ENCODE measurements at places on chromosomes 3 and 15.

- no peak for DNase-seq
These were observed 7.4 kb downstream of the GOLM2 start for GRCh38 chr15:44295750-44296431.

GRCh38 chr15:40244961-40245523 lies 6.2 kb downstream of the PAK6 start:
- no peak for DNase-seq

GRCh38 chr15:101171954-101172353 lies 79.9 kb downstream of the CHSY1 start:
- DNase-seq: no peak

DNA sequence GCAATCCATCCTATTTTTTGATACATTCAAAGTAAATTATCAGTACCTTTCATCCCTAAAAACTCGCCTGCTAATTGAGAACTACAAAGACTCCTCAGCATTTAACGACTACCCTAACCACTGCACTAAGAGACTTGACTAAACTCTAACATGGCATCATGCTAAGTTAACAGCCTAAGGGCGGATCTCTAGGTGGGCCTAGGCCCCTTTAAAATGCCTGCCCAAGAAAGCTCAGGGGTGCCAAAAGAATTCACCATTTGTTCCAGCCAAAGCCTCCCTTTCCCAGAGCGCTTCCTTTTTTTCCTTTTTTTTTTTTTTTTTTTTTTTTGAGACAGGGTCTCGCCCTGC lies 568 bp upstream of the NEK4 start:
- no peak for DNase-seq

- DNase-seq: no peak
These were observed 385.5 kb downstream of the IL20RB start for GRCh38 chr3:137343283-137343682.

DNA sequence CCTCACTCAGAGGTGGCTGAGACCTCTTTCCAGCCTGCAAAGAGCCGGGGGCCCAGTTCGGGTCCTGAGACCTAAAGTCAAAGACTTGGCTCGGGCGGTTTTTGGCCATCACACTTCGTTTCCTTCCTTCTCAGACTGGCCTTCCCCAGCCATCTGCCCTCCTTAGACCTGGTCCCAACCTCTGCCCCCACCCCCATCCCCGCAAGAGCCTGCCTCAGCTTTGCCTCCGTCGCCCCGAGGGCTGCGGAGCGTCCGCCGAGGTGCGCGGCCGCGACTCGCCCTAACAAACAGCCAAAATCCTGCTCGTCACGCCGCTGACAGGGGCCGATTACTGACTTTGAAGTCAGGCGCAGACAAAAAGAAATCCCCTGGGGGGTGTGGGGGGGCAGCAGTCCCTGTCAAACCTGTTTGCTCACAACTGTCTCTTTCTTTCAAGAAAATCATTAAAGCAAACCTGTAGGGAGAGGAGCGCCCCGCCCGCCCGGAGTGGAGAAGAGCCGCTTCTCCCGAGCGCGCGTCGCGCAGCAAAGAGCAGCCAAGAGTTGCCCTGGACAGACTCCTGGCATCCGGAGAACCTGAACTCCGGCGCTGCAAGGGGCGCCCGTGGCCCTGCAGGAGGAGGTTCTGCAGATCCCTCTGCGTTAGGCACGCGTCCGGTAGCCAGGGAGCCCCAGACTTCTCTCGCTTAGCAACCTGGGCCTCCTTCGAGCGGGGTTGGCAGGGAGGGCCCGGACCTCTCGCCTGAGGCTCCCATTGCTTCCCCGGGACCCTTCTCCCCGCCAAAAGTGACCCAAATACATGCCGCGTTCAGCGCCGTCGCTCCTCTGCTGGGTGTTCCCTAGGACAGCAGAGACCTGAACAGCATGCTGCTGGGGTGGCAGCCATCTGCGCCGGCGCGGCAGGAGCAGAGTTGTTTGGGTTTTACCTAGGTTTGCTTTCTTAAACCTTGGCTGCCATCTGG lies 4.5 kb downstream of the SOX14 start:
- no peak for DNase-seq

- DNase-seq: no peak
These were observed 22.6 kb downstream of the TGFBR2 start for GRCh38 chr3:30628901-30629590.

DNA sequence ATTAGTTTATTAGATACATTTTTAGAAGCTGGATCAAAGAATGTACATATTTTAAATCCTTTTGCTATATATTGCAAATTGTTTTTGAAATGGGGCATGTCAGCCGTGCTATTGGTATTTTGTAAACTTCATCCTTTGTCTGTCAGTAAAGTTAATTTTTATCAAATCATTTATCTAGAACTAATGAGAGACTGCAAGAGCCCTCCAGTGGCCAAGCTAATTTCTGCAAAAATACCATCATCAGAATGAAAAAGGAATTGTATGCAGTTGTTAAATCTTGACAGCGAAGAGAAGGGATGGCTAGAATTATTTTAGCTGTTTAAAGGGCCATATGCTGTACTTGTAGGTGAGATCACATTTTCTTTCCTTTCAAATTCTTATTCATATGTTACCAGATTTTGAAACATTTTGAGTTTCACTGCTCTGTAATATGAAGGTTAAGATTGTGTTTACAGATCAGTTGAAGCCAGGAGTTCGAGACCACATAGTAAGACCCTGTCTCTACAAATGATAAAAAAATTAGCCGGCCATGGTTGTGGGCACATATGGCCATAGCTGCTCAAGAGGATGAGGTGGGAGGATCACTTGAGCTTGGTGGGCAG lies 8.1 kb upstream of the CLDN11 start:
- DNase-seq: peak; percentile 34

GRCh38 chr3:69869643-69870042 lies 129.9 kb upstream of the SAMMSON start:
- DNase-seq: peak; percentile 55

- peak; percentile 25 for DNase-seq
These were observed 4.3 kb upstream of the MYL3 start for GRCh38 chr3:46867550-46867898.

GRCh38 chr3:58202917-58203360 lies 7.8 kb downstream of the DNASE1L3 start:
- DNase-seq: no peak

DNA sequence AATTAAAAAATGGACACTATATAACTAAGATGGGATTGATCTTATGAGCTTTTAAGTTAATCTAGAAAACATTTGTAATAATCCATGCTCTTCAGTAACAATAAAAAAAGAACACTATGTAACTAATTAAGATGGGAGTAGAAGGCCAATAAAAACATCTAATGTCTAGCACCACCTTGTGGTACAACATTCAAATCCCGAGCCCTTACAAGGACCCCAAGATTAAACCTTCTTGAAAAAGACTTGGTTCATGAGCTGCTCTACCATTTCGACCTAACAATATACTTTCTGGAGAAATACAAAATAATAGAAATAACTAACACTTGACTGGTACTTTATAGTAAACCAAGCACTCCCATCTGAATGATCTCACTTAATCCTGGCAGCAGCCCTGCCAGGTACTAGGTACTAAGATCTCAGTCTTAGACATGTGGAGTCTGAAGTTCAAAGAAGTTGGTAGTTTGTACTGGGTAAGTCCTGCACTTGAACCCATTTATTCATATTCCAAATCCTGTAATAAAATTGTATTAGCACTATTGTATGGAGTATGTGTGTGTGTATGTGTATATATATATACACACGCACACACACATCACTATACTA lies 21.8 kb downstream of the METTL6 start:
- peak; percentile 56 for DNase-seq

DNA sequence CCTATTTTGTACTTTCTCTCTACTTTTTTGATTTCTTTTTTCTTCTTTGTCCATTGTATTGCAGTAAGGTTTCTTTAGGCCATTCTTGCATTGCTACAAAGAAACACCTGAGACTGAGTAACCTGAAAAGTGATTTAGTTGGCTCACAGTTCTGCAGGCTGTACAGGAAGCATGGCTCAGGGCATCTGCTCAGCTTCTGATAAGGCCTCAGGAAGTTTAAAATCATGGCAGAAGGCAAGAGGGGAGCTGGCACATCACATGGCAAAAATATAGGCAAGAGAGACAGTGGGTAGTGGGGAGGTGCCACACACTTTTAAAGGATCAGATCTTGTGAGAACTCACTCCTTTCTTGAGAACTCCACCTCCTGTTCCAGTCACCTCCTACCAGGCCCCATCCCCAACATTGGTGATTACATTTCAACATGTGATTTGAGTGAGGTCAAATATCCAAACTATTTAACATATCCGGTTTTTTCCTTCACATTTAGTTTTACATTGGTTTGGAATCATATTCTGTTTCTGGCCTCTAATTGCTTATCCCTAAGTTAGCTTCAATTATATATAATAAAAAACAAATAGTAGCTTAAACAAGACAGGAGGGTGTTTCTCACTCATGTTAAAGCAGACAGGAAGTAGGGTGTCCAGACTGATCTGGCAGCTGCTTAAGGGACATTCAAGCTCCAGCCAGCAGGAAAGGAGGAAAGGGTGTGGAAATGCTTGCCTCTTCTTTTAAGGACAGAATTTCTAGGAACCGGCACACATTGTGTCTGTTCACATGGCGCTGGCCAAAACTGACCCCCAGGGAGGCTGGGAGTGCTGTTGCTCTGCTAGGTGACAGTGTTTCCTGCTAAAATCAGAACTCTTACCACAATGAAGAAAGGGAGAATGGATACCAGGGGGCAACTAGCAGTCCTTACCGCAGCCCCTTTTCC lies 28.8 kb upstream of the SKOR1 start:
- DNase-seq: no peak

- no peak for DNase-seq
These were observed 536 bp downstream of the SNAPC5 start for GRCh38 chr15:66496951-66497501.

DNA sequence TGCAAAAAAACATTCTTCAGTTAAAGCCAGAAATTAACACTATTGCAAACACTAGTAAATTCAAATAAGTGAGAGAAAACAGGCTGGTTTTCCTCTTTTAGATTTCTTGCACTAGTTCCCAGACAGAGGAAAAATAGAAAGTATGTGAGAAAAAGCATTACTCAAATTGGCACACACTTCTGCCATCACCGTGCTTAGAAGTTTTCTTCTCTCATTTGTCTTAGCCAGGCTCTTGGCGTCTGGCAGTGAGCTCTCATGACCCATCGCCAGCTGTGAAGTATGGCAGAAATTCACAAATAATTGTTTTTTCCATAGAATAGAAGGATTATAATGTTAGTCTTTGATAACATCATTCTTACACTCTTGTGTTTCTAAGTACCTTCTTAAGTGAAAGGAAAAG lies 515.9 kb downstream of the GBE1 start:
- no peak for DNase-seq

DNA sequence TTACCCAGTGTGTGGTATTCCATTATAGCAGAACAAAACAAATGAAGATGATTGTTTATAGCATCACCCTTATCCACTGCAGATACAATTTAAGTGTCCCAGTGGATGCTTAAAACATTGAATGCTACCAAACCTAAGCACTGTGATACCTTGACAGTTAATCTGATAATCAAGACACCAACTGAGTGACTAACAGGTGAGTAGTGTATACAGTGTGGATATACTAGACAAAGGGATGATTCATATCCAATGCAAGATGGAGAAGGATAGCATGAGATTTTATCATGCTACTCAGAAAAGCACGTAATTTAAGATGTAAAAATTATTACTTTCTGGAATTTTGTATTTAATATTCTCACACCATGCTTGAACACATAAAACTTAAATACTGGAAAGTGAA lies 1449.0 kb downstream of the OTOL1 start:
- DNase-seq: no peak

- DNase-seq: no peak
These were observed 2.8 kb upstream of the ABHD2 start for GRCh38 chr15:89085289-89085926.

GRCh38 chr3:58329922-58330413 lies 2.7 kb upstream of the PXK start:
- DNase-seq: no peak

DNA sequence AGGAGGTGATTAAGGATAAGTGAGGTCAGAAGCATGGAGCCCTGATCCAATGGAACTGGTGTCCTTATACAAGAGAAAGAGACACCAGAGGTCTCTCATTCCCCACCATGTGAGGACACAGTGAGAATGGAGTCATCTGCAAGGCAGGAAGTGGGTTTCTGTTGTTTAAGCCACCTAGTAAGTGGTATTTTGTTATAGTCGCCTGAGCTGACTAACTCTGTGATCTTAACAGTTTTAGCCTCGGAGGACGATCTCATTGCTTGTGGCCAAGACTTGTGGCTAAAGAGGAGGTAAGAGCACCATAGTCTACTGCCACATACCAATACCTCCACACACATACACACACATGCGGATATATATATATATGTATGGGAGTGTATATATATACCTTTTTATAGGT lies 73.8 kb downstream of the MCTP2 start:
- DNase-seq: no peak

GRCh38 chr15:40928821-40929659 lies at the start of gene DLL4:
Gene DLL4 (plus strand): TSS chr15:40929340. CDS start chr15:40929669, 329 bp downstream.
- DNase-seq: peak; percentile 23

GRCh38 chr15:33313491-33313890 lies 2.7 kb downstream of the RYR3 start:
- DNase-seq: no peak

GRCh38 chr3:149233323-149233722 lies 11.7 kb upstream of the CP start:
- DNase-seq: no peak

- no peak for DNase-seq
These were observed 654 bp downstream of the RUBCN start for GRCh38 chr3:197736010-197736490.

GRCh38 chr3:13197795-13198194 lies 124.6 kb upstream of the IQSEC1 start:
- no peak for DNase-seq

GRCh38 chr3:39150148-39150802 lies 3.1 kb downstream of the CSRNP1 start:
- no peak for DNase-seq

- DNase-seq: no peak
These were observed 333.1 kb downstream of the CLSTN2 start for GRCh38 chr3:140268103-140268502.

DNA sequence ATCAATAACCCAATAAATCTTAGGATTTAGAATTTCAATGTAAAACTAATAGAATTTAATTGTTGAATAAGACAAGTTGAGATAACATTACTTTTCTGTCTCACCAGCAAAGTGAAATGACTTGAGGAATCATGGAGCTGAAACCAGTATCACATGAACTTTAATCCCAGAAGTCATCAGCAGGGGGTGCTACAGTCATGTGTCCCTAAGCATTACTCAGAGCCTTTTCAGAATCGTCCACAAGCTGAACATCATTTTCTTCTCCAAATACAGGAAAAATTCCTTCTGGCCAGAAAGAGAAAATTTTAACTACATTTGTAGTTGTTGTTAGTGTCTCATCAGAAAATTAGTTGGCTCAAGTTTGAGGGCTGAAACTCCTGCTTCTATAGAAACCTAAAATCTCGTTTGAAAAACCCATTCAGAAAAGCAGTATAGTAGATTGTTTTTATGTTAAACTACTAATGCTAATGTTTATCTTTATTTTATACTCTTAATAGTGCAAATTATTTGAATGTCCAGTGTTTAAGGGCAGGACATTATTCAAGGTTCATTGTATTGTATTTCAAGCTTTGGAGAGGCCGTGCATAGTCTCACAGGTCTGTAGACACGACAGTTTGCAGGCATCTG lies 384.1 kb downstream of the PLOD2 start:
- peak; percentile 64 for DNase-seq
